ENCODE measurements at places on chromosomes 3 and 15. TPM values are rescaled to one million over a fixed set of nuclear protein-coding genes. Genes with fewer than 3 reads are reported as not detected.

The MST1R gene
- 1.2 TPM for total RNA-seq

The LMAN1L gene
- total RNA-seq = 0.25 TPM

GRCh38 chr15:78453447-78453846, 15.4 kb downstream of the IREB2 start:
- no peak for DNase-seq

- no peak for DNase-seq
Measured at GRCh38 chr3:28081533-28081947, 159.9 kb upstream of the CMC1 start.

DNA sequence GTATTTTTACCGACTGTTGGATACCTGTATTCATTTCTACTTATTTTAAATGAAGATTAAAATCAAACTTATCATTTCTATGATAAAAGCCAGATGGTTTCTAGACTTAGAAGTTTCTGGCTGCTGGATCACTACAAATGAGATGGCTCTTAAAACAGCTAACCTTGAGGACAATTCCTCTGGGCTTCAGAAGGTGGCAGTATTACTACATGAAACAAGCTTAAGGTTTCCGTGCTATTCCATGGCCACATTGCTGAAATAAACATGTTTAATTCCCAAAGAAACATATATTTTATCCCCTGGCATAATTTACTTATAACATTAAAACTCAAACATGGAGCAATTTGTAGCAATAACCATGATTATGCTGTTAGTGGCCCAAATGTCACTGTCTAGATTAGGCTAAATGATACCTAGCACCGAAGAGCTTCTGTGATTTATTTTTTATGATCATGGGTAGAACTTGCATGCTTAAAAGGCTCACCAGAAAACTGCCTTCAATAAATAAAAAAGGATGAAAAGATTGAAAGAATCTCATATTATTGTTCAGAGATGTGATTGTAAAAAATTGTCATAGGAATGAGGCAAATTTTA, 204.0 kb upstream of the NANOGP8 start:
- no peak for DNase-seq

Measured in activated CD4-positive, alpha-beta T cell treated with anti-CD3 and anti-CD28 coated beads for 36 hours (primary cell).